ENCODE measurements at places on chromosomes 2 and 18.

- no peak for ATAC-seq
Measured at GRCh38 chr2:16219292-16219975, 279.1 kb downstream of the MYCN start.

- ATAC-seq: no peak
Measured at GRCh38 chr2:88606371-88607030, 20.8 kb downstream of the EIF2AK3 start.

DNA sequence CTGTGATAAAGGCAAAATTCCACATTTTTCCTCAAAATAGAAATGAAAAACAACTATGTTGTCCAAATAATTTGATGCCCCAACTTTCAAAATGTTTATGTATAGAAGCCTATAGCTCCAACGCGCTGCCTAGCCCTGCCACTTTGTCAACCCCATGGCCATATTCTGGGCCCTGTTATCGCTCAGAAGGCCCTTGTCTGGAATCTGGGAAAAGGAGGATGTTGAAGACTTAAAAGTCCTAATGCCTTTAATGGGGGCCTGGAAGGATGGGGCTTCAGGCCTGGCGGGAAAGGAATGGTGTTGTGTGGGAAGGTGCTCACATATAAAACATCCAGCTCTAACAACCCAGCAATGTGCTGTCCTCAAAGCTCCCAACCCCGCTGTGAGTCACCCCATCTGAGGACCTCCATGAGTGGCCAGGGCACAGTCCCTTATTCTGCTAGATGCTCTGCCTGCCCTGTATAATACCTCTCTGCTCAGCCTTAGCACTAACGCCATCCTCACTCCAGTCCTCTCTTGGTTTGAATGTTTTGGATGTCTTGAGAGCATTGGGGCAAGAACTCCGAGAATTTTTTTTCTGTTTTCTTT, 86.0 kb downstream of the ACSL3 start:
- peak; percentile 25 for ATAC-seq

GRCh38 chr2:59892398-59892797, 661.1 kb downstream of the BCL11A start:
- no peak for ATAC-seq

DNA sequence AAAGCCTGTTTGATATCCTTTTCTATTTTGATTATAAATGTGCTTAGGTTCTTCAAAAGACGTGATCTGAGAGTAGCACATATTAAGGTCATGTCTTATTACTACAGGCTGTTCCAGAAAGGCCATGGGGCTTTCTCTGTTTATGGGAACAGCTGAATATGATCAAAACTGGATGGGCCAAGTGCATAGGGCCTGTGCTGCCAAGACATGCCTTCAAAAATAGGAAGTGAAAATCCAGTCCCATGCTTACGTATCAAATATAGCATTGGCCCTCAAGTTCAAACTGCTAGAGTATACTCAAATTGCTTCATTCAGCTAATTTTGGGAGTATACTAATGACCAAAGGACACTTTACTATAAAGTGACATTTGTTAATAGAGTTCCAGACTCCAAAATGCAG, 24.1 kb downstream of the SLC25A52 start:
- ATAC-seq: no peak

GRCh38 chr2:47035615-47036488, 119.3 kb downstream of the STPG4 start:
- no peak for ATAC-seq

All from esophagus mucosa (tissue), 1 donor.